AG08396 (cell line): ENCODE measurements at places on chromosomes 4 and X.

- no peak for DNase-seq
Measured at GRCh38 chrX:10648614-10649013, 28.2 kb upstream of the MID1 start.

DNA sequence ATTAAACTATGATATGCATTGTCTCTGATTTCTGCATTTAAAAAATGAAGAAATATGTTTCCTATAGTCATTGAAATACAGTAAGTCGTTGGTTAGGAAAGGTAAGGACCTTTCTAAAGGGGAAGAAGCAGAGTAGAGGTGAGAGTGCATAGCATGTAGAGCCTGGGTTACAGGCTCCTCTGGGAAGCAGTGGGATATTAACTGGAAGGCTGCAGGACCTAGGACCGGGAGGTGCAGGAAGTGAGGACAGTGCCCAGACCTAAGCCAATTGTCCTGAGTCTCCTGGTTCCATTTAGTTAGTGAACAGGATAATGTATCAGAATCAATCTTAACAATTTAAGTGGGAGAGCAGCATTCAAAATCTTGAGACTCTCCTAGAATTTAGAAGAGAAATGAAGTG lies 237.1 kb upstream of the NUDT6 start:
- DNase-seq, result no peak

GRCh38 chr4:61204353-61205060 lies 4.4 kb downstream of the ADGRL3 start:
- peak; percentile 5 for DNase-seq

DNA sequence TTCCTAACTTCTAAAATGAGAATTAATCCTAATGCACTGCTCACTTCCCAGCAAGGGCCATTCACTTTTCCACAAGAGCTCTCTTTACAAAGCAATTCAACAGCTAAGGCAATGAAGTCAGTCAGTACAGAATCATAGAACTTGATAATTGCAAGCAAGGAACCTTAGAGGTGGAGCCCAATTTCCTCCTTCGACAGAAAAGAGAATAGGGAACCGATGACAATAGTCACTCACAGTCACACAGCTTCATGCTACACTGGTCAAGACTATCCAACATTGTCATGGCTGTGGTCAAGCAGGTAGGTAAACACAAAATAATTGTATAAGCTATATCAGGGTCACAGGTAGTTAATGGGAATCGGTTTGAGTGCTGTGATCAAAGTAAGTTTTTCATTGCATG lies 90.0 kb downstream of the ELOVL6 start:
- DNase-seq, result no peak

DNA sequence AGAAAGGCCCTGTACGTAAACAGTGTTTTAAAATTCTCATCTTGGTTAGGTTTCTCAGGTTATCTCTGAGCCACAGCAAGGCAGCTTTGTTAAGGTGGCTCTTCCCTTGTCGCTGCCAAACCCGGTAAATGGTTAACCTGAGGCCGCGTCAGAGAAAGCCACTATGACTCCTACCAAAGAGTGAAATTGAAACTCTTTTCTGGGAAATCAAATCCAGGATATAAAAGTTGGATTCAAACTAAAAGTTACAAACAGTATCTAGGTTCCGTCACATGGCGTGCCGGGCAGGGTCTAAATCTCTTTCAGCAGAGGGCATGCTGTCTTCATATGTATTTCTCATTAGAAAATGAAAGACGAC lies 433 bp downstream of the MMAA start:
- DNase-seq, result peak; percentile 41

DNA sequence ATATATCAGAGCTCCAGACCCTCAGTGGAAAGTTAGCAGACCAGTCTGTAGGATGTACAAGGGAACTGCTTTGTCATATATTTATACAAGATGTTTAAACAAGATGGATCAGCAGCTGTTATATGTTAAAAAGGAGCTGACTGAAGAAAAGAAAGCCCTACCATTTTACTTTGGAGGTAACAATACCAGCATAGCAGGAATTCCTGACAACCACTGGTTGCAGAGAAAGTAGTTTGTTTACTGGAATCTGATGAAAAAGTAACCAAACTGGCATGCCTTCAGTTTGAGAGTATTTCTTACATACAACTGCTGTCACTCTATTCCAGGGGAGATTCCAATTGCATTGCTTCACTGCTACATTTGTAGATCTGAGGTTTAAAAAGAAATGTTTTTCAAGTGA lies 49.5 kb upstream of the GABRQ start:
- DNase-seq, result no peak

GRCh38 chr4:100778431-100778830 lies 260.6 kb upstream of the EMCN start:
- no peak for DNase-seq

- no peak for DNase-seq
Measured at GRCh38 chr4:139410312-139410711, 43.6 kb upstream of the RAB33B start.

DNA sequence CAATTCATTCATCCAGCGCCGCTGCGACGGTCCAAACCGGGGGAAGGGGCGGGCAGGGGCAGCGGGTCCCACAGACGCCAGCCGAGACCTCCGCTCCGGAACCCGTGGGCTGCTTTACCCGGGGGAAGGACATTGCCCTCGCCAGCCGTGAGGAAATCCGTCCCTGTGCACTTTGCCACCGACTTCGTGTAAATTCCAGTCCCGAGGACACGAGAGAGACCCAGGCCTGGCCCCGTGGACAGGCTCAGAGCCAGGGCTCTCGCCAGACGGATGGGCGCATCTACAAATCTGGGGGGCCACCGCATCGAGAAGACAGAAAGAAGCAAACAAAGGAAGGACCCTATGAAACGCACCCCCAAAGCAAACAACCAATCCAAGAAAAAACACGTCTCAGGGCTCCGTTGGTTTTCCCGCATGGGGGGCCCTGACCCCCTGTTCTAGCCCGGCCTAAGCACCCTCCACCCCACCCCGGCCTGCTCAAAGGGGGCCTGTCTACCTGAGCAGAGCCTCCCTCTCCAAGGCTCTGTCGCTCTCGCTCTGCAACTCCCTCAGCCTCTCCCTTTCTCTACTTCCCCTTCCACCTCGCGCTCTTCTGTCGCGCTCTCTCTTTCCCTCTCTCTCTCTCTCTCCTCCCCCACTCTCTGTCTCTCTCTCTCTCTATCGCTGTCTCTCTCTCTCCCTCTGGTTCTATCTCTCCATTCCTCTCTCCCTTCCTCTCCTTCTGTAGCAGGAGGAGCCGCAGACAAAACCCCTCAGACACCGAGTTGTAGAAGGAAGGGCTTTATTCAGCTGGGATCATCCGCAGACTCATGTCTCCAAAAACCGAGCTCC lies 11.3 kb downstream of the FRG2 start:
- DNase-seq, result no peak

GRCh38 chr4:130545171-130545570 lies 1449.2 kb downstream of the C4orf33 start:
- no peak for DNase-seq

DNA sequence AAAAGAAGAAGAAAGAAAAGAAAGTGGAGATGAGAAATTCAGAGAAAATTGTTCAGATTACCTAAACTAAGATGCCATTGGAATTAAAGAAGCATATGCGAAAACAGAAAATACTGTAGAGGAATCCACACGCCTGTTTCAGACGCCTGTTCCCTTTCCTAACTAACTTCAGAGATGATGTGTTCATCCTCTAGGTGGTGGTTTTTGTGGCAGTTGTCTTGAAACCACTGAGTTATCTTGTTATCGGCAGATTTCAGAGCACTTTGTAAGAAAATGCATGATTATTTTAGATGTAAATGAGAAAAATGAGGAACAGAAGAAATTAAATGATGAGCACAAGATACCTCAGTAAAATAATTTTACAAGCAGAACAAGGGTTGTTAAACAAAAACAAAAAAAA lies 48.3 kb downstream of the FUNDC1 start:
- DNase-seq, result no peak

DNA sequence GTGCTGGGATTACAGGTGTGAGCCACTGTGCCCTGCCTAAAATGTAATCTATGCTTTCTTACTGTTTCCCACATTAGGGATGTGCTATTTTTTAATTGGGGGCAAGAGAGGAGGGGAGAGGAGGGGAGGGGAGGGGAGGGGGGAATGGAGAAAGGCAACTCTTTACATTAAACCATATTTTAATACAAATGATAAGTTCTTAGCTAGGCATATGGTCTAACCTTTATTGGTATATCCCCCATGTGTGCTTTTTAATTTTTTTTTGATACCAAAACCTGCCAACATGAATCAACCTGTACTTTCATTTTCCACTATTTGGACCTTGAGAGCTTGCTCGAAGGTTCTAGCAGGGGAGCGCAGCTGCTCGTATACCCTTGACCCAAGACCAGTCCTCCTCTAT lies 6.4 kb downstream of the CLOCK start:
- DNase-seq, result no peak

DNA sequence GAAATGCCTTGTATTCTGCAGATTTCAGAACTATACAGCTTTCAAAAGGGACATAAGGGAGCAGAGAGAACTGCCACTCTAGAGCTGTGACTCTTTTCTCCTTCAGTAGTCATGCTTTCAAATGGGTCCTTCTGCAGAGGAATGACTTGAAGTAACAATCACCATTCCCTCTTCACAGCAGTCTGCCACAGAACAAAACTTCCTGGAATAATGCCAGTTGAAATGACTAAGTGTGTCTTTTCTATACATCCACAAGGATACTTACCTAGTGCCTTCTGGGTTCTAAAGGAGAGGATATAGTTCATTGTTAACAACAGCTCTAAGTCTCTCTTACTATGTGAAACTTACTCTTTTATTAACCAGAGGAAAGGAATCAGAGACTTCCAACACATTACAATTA lies 515.4 kb upstream of the ATOH1 start:
- no peak for DNase-seq

GRCh38 chrX:8042304-8042703 lies 115.1 kb upstream of the PNPLA4 start:
- DNase-seq, result no peak
